ENCODE measurements at places on chromosomes 11 and 22. TPM values are rescaled to one million over a fixed set of nuclear protein-coding genes. Genes with fewer than 3 reads are reported as not detected.

GGT5 gene
- 10.1 TPM for polyA plus RNA-seq

P2RY6 gene
- polyA plus RNA-seq: 0.96 TPM

PCNX3 gene
- 41.6 TPM for polyA plus RNA-seq

F2 gene
- 0.29 TPM for polyA plus RNA-seq

CASP5 gene
- not detected for polyA plus RNA-seq

FOLH1 gene
- 5.8 TPM for polyA plus RNA-seq

GUCY1A2 gene
- polyA plus RNA-seq: 26.1 TPM

SIK2 gene
- 19.6 TPM for polyA plus RNA-seq

PLAAT5 gene
- polyA plus RNA-seq: 5.5 TPM

SGSM1 gene
- polyA plus RNA-seq: 20.0 TPM

CALCB gene
- 57.4 TPM for polyA plus RNA-seq

MS4A7 gene
- polyA plus RNA-seq: 4.9 TPM

TENM4 gene
- 24.8 TPM for polyA plus RNA-seq

SMTN gene
- polyA plus RNA-seq: 38.0 TPM

RAG2 gene
- not detected for polyA plus RNA-seq

SYT12 gene
- 14.2 TPM for polyA plus RNA-seq

SELENOO gene
- 29.1 TPM for polyA plus RNA-seq

INSC gene
- 5.7 TPM for polyA plus RNA-seq

APOL5 gene
- not detected for polyA plus RNA-seq

OR8K3 gene
- not detected for polyA plus RNA-seq

PRR33 gene
- 0.21 TPM for polyA plus RNA-seq

PRG2 gene
- 0.33 TPM for polyA plus RNA-seq

SERPINH1 gene
- 85.1 TPM for polyA plus RNA-seq

KRTAP5-10 gene
- 0.18 TPM for polyA plus RNA-seq

TMEM191B gene
- polyA plus RNA-seq: 11.7 TPM

CCDC117 gene
- 12.9 TPM for polyA plus RNA-seq

KRTAP5-7 gene
- polyA plus RNA-seq: 1.4 TPM

BLID gene
- not detected for polyA plus RNA-seq

DEAF1 gene
- 230 TPM for polyA plus RNA-seq

OR8B3 gene
- polyA plus RNA-seq: not detected

MLC1 gene
- 353 TPM for polyA plus RNA-seq

BDNF gene
- 2.0 TPM for polyA plus RNA-seq

KCNJ5 gene
- 2.7 TPM for polyA plus RNA-seq

OR51E1 gene
- 0.11 TPM for polyA plus RNA-seq

CD3E gene
- not detected for polyA plus RNA-seq

XPNPEP3 gene
- polyA plus RNA-seq: 11.6 TPM

NOX4 gene
- 1.9 TPM for polyA plus RNA-seq

OR52A1 gene
- polyA plus RNA-seq: 0.10 TPM

CRYBB2 gene
- polyA plus RNA-seq: 0.77 TPM

MS4A8 gene
- polyA plus RNA-seq: not detected

OR52E8 gene
- not detected for polyA plus RNA-seq

VEGFB gene
- 255 TPM for polyA plus RNA-seq

SAC3D1 gene
- polyA plus RNA-seq: 16.5 TPM

SCUBE1 gene
- 9.3 TPM for polyA plus RNA-seq

OR51A2 gene
- polyA plus RNA-seq: not detected

CRYBA4 gene
- polyA plus RNA-seq: not detected
